Activated CD4-positive, alpha-beta T cell treated with anti-CD3 and anti-CD28 coated beads, Interleukin-2, amount 50 U/mL, for 24 hours (primary cell): ENCODE measurements at places on chromosomes 13 and 19.

DNA sequence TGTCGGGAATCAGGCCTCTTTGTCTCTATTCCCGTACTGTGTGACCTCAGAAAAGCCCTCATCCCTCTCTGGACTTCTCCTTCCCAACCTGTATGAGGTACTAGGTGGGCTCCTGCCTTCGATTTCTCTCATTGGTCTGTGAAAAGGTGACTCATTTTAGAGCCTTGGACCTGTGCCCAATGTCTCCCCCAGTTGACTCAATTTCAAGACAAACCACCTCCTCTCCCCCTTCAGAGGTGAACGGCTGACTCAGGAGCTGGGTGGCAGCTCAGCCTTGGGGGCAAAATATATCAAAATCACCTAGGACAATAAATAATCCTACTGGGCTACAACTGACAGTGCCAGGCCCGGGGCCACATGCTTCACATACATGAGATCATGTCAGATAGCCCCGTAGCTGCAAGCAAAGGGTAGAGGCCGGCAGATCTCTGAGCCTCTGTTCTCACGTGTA lies 630 bp downstream of the COQ8B start:
- peak; percentile 75 for DNase-seq

- no peak for DNase-seq
Measured at GRCh38 chr13:113537909-113538688, 46.5 kb upstream of the TFDP1 start.

GRCh38 chr13:26697069-26697955 lies 63.3 kb downstream of the GPR12 start:
- DNase-seq, result no peak

DNA sequence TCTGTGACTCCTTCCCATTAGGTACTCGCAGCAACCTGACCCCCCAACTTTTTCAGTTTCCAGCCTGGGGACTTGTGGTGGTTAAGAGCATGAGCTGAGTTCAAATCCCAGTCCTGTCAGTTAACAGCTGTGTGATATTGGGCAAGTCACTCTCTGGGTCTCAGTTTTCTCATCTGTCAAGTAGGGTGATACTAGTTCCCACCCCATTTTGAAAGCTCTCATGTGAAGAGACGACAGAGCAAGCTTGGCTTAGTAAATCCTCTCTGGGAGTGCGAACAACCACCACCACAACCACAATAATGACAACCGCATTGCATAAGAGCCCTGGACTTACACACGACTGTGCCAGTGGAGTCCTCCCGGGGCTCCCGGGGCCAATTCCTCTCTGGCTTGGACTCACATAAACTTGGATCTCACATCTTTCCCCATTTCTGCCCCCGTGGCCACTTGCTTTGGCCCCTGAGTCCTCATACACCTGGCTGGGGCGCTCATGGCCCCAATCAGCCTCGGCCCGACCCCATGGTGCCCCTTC lies 454 bp downstream of the BLVRB start:
- DNase-seq, result no peak

DNA sequence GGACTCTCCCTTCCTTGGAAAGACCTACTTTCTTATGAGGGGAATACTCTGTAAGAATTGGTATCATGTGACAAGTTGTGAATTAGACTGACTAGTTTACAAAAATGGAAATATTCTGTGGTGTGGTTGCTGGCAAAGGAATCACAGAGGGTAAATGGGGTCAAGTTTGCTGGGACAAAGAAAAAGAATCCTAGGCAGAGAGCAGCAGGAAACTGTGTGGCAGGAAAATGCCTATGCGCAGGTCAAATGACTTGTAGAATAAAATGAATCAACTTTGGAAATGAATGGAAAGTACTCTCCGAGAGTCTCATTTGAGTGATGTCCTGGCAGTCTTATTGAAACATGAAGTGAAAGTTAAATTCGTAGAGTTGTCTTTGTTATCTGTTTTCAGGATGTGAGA lies 1250.7 kb downstream of the UQCRFS1 start:
- no peak for DNase-seq

DNA sequence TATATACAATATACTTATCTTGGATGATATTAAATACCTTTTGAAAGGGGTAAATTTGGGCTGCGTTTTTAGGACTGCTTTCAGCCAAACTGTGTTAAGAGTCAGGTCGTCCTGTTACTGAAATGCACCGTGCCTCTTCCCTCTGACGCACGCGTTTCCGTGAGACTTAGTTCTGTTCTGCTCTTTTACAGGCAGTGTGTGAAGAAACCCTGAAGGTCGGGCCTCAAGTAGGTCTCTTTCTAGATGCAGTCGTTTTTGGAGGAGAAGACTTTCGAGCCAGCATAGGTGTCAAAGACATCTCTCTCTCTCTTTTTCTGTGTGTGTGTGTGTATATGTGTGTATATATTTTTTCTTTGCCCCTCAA lies 107.0 kb downstream of the ZIC5 start:
- DNase-seq, result no peak

- no peak for DNase-seq
Measured at GRCh38 chr19:4067396-4068046, 822 bp upstream of the ZBTB7A start.

- no peak for DNase-seq
Measured at GRCh38 chr13:94123557-94123956, 355.9 kb downstream of the DCT start.

- DNase-seq, result no peak
Measured at GRCh38 chr19:33063753-33064457, 783 bp downstream of the RHPN2 start.

DNA sequence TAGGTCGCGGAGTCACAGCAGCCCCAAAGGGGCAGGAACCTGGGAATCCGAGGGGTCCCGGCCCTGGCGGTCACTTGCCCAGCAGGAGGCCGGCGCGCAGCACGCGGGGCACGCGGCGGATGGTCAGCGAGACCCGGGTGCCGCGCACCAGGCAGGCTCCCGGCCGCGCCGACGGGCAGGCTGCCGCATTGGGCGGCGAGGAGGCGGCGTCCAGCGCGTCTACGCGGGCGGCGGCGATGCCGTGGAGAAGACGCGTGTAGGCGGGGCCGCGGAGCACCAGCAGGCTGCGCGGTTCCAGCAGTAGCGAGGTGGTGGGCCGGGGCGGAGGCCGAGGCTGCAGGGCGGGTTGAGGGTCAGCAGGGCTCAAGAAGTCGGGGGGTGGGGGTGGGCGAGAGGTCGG lies 607 bp upstream of the SYNE4 start:
- peak; percentile 30 for DNase-seq

DNA sequence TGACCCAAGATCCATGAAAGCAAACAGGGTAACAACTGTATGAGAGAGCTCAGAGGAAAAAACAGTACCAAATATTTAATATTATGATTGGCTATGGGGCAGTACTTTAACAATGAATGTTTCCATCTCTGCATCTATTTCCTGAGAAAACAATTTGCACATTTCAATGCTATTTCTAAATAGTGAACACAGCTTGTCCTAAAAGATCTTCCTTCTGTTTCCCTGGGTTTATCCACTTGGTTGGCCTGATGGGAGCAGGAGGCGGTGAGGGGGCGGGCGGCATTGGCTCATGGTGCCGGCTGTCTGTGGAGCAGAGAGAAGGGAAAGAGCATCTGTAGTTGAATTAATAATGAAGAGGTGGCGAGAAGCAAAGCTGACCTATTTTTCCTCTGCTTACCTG lies 291.4 kb downstream of the DCLK1 start:
- DNase-seq, result no peak

DNA sequence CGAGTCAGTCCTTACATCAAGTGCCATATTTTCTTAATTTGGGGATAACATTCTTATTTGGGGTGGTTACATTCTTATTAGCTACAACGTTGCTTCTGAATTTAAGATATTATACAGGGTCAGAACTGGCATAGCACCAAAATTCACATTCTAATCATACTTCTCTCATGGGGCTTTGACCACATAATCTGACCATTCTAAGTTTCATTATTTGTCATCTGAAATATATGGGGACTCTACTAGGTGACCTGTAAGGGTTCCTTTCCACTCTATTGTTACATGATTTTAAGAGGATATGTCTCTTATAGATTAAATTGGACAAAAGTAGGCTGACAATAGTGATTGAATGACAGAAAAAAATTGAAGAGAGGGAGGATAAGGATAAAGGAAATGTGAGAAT lies 536.5 kb downstream of the KCTD12 start:
- no peak for DNase-seq
